ENCODE measurements at places on chromosomes 12 and 14. TPM values are rescaled to one million over a fixed set of nuclear protein-coding genes. Genes with fewer than 3 reads are reported as not detected.
A peak's percentile ranks its signal among the peaks of the same experiment; 100 is the strongest.

- DNase-seq = peak; percentile 65
Observed at GRCh38 chr12:125249932-125250331, 184.7 kb downstream of the AACS start.

DNA sequence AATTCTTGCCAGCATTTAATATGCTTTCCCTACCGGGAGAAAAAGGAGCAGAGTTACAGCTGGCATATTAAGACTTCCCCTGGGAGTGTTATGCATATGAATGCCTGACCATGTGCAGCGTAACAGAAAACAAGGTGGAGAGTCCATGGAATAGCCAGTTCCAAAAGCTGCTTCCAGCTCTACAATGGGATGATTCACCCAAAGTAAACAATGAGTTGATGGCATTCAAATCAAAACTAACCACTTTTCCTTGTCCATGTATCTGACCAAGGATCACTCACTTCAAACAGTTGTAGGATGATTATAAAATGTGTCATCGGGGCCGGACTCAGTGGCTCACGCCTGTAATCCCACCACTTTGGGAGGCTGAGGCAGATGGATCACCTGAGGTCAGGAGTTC lies 48.1 kb upstream of the BICDL1 start:
- DNase-seq = no peak

- no peak for DNase-seq
Observed at GRCh38 chr12:46430340-46430948, 57.9 kb upstream of the SLC38A2 start.

DNA sequence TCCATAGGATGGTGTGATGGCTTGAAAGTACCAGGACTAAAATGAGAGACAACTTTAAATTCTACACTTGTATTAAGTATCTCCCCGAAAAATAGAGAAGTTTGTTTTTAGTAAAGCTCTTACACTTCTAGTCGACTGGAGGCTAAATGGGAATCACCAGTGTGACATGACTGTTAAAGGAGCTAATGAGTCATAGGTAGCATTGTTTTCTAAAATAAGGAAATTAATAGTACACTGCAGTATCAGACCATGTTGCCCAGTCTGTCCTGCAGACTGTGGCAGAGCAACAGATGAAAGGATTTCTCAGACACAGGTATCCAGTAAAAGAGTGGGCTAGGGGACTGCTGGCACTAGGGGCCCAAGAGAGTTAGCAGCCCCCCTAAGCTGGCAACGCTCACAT lies 140.1 kb downstream of the TMEM117 start:
- DNase-seq = no peak

DNA sequence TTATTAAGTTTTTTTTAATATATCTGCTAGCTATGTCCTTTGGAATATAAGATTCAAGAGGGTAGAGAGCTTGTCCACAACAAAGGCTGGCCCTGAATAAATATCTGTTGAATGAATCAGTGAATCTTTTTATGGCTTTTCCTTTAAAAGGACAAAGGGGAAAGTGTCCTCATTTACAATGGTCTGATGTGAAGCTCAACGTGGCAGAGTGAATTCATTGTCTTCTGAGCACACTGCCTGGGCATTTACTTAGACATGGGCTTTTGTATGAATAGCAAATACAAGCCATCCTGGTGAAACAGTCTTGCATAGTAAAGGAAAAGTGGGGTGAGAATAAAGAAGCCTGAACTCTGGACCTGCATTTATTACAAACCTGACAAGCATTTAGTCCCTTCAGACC lies 201.2 kb downstream of the NELL2 start:
- DNase-seq = no peak

The RNF212B gene
- total RNA-seq = not detected

DNA sequence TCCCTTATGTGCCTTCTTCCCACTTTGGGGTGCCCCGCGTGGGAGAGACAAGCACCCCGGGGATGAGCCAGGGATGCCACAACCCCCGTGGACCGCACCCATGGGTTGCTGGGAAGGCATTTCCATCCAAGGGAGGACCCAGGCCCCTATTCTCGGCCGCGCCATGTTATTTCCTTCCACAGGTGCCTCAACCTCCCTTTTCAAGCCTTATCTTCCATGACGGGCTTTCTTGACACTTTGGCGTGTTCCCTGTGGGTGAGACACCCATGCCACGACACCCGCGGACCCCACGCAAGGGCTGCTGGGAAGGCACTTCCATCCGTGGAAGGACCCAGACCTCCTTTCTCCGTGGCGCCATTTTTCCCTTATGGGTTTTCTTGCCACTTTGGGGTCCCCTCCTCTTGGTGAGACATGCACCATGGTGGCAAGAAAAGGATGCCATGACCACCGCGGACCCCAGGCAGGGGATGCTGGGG lies 269.2 kb downstream of the ALG10 start:
- DNase-seq = peak; percentile 53

The MYL2 gene
- total RNA-seq = not detected

The DPF3 gene
- total RNA-seq = 0.19 TPM

DNA sequence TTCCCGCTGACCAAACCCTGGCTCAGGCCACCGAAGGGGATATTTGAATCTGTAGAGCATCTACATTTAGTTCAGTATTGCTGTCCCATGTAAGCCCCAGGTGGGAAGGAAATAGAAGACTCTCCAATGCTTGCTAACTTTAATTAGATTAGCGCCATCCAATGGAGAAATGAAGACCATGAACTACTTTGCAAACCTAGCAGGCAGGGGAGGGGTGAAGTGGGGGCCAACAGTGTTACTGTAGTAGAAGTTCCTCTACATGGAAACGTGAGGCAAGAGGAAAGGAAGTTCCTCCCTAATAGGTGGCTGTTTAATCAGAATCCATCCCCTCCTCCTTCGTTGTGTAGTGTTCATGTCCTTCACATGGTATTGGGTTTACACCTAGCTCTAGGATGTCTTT lies 9.3 kb upstream of the DENND5B start:
- no peak for DNase-seq

The LALBA gene
- not detected for total RNA-seq

DNA sequence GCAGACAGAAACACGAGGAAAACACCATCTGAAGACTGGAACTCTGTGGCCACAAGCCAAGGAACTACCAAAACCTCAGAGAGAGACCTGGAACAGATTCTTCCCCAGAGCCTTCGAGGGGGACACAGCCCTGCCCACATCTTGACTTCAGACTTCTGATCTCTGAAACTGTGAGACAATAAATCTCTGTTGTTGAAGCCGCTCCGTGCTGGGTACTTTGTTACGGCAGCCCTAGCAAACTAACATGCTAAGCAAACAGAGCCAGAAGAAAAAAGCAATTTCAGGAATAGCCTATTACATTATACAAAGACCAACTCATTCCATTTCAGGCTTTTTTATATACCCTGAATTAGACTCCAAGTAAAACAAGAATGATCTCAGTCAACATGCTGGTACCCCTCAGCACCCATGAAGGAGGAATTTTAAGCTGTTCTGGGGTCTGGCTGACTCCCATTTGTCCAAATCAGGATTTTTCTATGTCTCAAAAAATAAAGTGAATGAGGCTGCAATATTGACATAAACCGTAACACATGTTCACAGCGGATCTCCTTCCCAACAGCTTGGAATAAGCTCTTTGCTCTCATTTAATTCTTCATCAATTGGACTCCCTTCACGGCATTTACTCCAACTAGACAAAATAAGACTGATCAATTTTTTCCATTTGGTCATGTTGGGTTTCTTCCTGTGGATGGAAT lies 190.1 kb downstream of the FOXN3 start:
- no peak for DNase-seq

The AQP5 gene
- total RNA-seq = not detected

DNA sequence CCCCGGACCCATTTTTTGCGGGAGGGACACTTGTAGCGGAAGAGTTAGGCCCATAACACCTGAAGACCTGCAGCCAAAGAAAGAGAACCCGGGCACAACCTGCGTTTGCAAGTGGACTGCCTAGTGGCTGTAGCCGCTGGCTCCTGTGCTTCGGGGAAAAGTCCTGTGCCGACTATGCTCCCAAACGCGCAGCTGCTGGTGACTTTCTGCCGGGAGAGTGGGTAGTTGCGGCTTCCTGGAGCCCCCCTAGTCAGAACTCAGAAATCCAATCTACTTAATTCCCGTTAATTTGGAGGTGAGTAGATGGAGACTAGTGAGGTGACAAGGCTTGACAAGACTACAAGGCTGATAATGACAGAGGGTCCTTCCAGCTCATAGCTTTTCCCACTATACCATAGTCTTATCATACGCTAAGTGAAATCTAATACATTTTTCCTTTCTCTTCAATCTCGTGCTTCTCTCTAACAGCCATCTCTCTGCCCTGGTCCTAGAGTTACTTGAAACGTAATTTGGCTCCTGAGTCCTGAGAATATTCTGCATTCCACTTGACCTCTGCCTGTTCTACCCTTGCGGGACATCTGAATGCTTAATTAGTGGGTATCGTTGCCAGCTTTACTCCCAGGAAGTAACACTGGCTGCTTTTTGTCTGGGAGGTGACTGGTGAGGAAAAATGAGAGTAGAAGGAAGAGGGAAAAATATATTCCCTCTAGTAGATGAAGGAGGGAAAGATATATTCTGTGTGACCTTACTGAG lies 556 bp downstream of the MTHFD1 start:
- DNase-seq = no peak

- no peak for DNase-seq
Observed at GRCh38 chr12:77102691-77103090, 37.3 kb upstream of the E2F7 start.

DNA sequence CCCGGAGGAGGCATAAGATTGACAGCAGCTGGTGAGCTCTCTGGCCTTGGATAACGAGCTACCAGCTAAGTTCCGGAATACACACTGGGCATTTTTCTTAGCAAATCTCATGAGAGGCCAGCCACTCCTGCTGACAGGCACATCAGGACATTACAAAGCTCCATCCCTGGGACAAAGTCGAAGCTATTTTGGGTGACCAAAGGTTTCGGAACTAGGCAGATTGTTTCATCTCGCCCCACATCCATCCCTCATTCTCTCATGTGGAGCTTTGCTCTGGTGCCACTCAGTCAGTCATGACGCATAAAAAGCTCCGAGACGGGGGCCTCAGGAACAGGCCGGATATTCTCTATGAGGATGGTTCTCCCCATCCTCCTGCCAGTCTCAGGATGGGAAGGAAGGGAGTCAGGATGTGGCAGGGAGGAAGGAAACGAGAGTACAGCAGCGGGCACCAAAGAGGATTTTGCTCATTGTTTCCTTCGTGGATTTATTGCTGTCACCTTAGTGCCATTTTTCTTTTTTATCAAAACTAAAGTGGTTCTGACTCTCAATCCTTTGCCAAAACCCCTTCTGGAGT lies 253.1 kb upstream of the FKBP4 start:
- DNase-seq = no peak

GRCh38 chr12:92784797-92785562 lies 82.2 kb downstream of the PLEKHG7 start:
- no peak for DNase-seq

The KRT3 gene
- total RNA-seq = not detected

DNA sequence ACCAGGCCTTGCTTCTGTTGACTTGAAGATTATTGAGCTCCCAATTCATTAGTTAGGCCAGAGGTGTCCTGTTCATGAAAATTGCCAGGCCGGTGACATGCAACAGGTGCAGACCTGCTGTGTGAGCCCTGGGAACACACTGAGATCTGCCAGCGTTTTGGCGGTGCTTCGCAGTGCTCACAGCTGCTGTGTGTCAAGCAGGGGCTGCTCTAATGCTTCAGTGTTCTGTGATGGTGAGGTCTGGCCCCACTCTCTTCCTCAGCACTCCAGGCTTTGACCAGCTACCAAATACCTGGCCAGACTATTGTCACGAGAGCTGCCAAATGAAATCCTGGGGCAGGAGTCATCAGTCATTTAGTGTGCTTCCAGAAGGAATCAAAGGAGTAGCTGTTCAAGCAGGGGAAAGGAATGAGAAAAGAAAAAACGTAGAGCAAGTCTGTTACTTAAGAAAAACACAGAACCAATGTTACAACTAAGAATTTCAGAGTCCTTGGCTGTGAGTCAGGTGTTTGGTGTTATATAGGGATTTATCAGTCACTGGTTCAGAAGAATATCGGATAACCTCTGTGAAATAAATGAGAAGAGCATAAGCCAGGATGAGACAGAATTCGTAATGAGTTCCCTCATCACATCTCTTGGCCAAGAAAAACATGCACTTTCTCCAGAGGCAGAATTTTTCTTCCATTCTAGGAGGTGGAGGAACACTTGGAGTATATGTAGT lies 150.8 kb downstream of the FBXL14 start:
- DNase-seq = no peak

The MAP1LC3B2 gene
- total RNA-seq = not detected

The NINJ2 gene
- total RNA-seq = 4.6 TPM

GRCh38 chr12:27982951-27983350 lies 10.4 kb upstream of the PTHLH start:
- DNase-seq = no peak

- no peak for DNase-seq
Observed at GRCh38 chr12:44847888-44848702, 28.0 kb downstream of the NELL2 start.

GRCh38 chr12:57452181-57452936 lies 2.7 kb upstream of the INHBE start:
- DNase-seq = peak; percentile 78

GRCh38 chr14:96205059-96205977 lies 679 bp downstream of the BDKRB2 start:
- no peak for DNase-seq

The SLC39A2 gene
- 1.1 TPM for total RNA-seq

The SPIC gene
- total RNA-seq = not detected

DNA sequence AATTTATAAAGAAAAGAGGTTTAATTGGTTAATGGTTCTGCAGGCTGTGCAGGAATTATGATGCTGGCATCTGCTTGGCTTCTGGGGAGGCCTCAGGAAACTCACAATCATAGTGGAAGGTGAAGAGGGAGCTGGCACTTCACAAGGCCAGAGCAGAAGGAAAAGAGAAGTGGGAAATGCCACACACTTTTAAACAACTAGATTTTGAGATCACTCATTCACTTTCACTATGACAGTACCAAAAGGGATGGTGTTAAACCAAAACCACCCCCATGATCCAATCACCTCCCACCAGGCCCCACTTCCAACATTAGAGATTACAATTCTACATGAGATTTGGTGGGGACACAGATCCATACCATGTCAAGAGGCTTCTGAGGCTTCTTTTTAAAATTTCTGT lies 62.6 kb downstream of the SLC38A4 start:
- DNase-seq = no peak

DNA sequence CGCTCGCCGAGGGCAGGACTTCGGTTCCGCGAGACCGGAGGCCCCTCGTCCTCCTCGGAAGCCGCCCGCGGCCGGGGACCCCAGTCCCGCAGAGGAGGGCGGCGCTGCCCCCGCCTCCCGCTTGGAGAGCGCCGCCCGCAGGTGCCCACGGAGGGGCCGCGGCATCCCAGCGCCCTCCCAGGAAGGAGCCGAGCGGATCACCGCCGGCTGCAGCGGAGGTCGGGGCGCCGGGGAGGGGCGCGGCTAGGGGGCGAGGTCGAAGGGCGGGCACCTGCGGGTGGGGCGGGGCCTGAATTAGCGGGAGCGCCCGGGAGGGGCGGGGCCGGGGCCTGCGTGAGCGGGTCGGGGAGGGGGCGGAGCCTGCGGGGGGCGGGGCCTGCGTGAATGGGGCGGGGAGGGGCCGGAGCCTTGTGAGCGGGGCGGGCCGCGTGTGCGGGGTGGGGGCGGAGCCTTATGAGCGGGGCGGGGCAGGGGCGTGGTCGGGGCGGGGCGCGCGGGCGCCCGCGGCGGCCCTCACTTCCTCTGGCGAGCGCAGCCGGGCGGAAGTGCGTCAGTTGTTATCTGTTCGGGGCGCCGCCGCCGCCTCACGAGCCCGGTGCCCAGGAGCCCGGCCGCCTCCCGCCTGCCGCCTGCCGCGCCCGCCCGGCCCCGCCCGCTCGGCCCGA lies at the start of gene FBRSL1:
Gene FBRSL1 (plus strand): TSS at position 550 of the 665 bp plus-strand sequence.
- DNase-seq = peak; percentile 98

The CRACR2A gene
- total RNA-seq = 5.1 TPM

- DNase-seq = peak; percentile 87
Observed at GRCh38 chr14:21024585-21025370, at the start of gene NDRG2. NDRG2 (minus strand) TSS chr14:21025061; CDS start chr14:21023315, 1,746 bp downstream.

The PIK3C2G gene
- total RNA-seq = 0.09 TPM

- no peak for DNase-seq
Observed at GRCh38 chr14:32073537-32074189, 3.4 kb upstream of the ARHGAP5 start.
